Urinary bladder (tissue), 4 donors: ENCODE measurements at places on chromosomes 16 and 17.

- DNase-seq = no peak
Observed at GRCh38 chr16:78957317-78958100, 643.0 kb downstream of the MAF start.

DNA sequence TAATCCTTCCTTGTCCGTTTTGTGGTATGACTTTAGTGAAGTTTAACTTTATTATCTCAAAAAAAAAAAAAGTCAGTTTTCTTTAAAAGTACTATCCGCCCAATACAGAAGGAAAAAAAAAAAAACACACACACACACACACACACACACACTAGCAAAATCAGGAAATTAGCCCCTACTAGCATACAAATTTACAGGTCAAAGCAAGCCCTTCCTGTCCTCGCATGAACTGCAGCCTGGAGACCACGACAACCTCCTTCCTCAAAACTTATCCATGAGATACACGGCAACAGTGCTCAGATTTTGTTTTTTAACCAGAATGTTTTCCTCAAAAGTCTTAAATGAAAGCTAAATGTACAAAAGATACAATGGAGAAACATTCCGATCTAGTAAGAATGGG is 16.2 kb downstream of the NCOR1 start:
- no peak for DNase-seq

GRCh38 chr16:31715915-31716314 is 157.7 kb upstream of the ZNF267 start:
- DNase-seq = no peak

- no peak for DNase-seq
Observed at GRCh38 chr16:47358816-47359215, 102.0 kb downstream of the ITFG1 start.

GRCh38 chr16:31451201-31451600 is 8.1 kb upstream of the ARMC5 start:
- no peak for DNase-seq

- DNase-seq = no peak
Observed at GRCh38 chr16:80355335-80355734, 185.5 kb upstream of the DYNLRB2 start.

- no peak for DNase-seq
Observed at GRCh38 chr17:80431246-80432195, 16.6 kb downstream of the ENDOV start.
